NCI-H82 (cell line): ENCODE measurements at places on chromosomes 4 and X.
A peak's percentile ranks its signal among the peaks of the same experiment; 100 is the strongest.

DNA sequence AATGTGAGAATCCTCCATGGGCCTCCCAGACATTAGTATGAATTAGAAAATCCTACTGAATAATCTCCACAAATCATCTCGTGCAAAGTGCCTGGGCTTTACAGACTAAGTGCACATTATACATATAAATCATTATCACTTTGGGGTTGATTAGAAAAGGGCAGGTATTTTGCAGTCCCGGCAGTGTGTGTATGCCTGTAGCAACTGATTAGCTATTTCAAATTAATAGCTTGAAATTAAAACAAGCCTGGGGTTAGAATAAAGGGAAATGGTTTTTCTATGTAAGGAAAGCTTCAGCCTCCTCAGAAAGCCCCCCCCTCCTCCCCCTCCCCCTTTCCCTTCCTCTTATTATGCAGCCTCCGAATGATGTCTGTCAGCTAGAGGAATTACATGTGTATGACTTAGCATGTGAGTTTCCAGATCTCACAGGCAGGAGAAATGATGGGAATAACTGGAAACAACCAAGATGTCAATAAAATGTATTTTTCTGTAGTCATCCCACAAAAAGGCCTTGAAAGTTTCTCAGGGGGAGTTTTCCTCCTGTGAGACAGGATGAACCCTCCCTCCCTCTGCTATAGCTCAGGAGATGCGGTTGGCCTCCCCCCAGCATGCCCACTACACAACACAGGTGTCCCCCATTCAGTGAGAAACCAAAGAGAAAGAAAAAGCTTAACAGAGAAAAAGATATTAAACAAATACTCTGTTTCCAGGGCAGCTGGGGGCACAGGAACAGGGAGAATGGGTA lies 41.2 kb upstream of the RASGEF1B start:
- DNase-seq = no peak

GRCh38 chrX:21655901-21656586 lies 2.1 kb downstream of the KLHL34 start:
- no peak for DNase-seq

- no peak for DNase-seq
Measured at GRCh38 chr4:27350161-27350560, 489.5 kb downstream of the STIM2 start.

DNA sequence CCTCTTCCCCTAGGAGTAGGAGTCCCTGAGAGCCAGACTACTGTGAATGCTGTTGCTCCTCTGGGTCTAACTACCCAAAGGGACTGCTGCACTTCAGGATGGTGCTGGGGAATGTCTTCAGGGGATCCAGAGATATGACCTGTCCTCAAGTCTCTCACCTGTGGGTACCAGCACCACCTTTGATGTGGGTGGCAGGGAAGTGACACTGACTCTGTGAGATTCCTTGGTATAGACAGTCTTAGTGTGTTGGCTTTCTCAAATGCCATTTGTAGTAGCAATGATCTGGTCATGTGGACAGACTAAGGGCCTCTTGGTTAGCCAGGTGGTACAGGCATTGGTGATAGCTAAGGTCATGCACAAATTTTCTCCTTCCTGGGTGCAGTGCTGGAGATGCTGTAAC lies 108.9 kb upstream of the ADAMTS3 start:
- DNase-seq = no peak

DNA sequence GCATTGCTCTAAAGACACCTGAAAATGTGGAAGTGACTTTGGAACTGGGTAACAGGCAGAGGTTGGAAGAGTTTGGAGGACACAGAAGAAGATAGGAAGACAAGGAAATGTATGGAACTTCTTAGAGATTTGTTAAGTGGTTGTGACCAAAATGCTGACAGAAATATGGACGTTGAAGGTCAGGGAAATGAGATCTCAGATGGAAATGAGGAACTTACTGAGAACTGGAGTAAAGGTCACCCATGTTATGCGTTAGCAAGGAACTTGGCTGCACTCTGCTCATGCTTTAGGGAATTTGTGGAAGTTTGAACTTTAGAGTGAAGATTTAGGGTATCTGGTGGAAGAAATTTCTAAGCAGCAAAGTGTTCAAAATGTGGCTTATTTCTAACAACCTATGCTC lies 99.4 kb downstream of the FAM13A start:
- DNase-seq = no peak

DNA sequence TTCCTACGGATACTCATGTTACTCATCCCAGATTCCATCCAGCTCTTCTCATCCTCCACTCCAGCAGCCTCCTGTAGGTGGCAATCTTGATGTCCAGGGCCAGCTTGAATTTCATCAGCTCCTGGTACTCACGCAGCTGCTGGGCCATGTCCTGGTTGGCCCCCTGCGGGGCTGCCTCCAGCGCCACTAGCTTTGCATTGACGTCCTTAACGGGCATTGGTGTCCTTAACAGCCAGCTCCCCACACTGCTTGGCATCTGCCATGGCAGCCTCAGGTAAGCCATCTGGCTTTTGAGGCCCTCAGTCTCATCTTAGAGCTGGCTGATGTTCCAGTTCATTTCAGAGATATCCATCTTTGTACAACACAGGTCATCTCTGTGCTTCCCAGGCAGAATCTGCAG lies 223.7 kb downstream of the FGF13 start:
- no peak for DNase-seq

DNA sequence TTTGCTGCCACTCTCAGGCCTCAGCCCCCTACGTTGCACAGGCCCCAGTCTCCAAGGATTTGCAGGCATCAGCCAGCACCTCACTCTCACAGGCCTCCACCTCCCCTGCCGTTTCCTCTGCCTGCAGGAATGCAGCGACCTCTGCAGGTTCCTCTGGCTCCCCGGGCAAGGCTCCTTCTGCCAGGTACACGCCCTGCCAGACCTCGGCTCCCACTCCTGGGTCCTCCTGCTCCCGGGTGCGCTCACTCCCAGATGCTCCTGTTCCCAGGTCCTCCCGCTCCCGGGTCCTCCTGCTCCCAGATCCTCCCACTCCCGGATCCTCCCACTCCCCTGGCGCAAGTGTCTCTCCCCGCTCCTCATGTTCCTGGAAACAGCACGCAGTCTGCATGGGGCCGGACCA lies 144.4 kb upstream of the RADX start:
- no peak for DNase-seq

- DNase-seq = no peak
Measured at GRCh38 chr4:62640296-62640695, 1440.2 kb downstream of the ADGRL3 start.

GRCh38 chr4:25847329-25847728 lies 15.5 kb downstream of the SEL1L3 start:
- no peak for DNase-seq

- peak; percentile 32 for DNase-seq
Measured at GRCh38 chr4:7238300-7238960, 46.1 kb downstream of the SORCS2 start.

- DNase-seq = no peak
Measured at GRCh38 chr4:2141022-2141761, 82.1 kb downstream of the NAT8L start.

- no peak for DNase-seq
Measured at GRCh38 chr4:98466868-98467599, 191.4 kb downstream of the TSPAN5 start.
